ENCODE measurements at places on chromosomes 3 and 15.

DNA sequence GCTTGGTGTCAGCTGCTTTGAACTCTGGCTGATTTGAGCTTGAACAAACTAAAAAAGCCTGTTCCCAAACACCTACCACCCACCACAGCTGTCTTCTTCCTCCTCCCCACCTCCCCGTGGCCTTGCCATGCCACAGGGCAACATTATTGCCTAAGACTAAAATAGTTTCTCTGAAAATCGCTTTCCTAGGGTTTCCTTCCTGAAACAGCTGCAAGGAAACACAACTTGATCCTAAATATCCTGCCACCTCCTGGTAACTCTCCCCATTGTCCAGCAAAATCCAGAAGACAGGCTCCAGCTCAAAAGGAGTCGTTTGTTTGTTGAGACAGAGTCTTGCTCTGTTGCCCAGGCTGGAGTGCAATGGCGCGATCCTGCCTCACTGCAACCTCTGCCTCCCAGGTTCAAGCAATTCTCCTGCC is 193.9 kb upstream of the TPM1 start:
- DNase-seq: no peak

DNA sequence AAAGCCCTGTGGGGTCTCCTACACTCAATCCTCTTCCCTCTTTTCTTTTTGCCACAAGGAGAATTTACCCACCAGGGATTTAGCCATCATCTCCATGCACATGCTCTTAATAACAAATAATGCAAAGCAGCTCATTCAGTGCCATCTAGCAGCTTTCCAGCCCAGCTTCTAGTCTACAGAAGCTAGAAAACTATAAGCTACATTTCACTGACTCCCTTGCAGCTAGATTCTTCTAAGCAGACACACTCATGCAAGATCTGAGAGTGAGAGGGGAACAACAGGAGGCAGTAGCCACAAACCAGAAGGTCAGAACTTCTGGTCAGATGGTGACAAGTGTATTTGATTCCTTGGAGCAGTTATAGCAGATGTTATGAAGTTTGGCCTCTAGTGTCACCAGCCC is 25.5 kb downstream of the OSBPL10 start:
- no peak for DNase-seq

- no peak for DNase-seq
Measured at GRCh38 chr3:53217175-53217574, 38.6 kb downstream of the TKT start.

DNA sequence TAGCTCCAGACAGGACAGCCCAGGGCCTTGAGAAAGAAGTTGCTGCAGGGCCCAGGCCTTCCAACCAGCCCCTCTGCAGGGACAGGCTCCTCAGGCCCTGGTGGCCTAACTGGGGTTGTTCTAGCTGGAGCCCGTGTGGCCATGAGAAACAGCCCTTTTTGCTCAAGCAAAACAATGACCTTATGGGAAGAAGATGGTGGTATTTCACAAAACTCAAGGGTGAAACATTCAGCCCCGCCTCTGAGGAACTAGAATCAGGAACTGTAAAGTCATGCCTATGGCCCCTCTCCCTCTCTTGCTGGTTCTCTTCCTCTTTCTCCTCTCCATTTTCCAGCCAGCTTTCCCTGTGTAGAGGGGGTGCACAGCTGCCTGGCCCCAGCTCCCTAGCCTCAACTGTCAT is 273.3 kb downstream of the RPLP1 start:
- DNase-seq: no peak

- DNase-seq: no peak
Measured at GRCh38 chr15:62187910-62188309, 22.8 kb upstream of the C2CD4B start.

DNA sequence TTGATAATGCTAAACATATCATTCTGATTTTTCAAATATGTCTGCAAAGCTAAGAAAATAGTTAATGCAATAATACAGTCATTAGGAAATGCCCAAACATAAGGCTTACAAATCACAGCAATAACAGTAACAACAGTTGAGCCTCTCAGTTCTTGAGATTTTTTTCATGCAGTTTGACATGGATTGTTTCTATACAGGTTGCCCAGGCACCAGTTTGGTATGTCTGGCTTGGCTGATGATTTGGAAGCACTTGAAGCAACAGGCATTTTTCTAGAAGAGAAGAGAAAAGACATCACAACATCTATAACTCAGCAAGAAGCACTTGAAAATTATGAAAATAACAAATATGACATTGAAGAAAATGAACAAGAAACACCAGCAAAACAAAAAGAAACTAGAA is 78.7 kb upstream of the COL6A5 start:
- no peak for DNase-seq

DNA sequence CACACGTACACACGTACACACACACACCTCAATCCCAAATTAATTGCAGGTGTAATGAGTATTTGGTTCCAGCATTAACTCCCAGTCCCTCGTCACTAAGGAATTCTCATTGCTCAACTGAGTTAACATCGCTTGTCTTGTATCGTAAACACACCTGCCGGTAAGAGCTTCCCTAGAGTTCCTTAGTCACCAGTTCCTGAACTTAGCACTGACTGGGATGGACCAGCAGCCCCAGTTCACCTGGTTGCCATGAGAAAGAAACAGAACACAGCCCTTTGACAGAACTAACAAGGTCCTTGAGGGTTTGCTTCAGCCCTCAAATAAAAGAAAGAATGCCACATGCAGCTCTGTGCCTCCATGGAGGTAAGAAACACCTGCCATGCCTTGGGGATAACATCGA is 66.3 kb upstream of the SLCO3A1 start:
- DNase-seq: peak; percentile 73

- no peak for DNase-seq
Measured at GRCh38 chr3:8681349-8681748, 36.8 kb upstream of the SSUH2 start.

GRCh38 chr3:57046101-57046765 is 14.2 kb upstream of the SPATA12 start:
- no peak for DNase-seq

GRCh38 chr15:58967479-58967878 is 20.0 kb upstream of the RNF111 start:
- no peak for DNase-seq

GRCh38 chr3:98171071-98171470 is 4.6 kb downstream of the OR5H15 start:
- no peak for DNase-seq

DNA sequence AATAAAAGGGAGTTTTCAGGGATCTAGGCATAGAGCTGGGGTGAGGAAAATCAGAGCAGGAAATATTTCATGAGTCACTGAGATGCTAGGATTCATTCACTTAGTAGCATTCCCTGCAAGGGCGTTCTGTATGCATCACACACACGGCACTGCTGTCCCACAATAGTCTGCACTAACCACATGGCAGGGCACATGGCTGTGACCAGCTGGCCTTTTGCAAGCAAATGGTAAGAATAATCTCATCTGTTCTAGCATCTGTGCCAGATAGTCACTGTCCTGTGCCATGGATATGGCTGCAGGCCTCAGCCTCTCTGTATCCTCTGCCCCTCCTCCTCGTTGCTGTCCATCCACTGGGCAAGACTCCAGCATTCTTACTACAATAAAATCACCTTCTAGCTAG is 37.8 kb downstream of the BOC start:
- no peak for DNase-seq

DNA sequence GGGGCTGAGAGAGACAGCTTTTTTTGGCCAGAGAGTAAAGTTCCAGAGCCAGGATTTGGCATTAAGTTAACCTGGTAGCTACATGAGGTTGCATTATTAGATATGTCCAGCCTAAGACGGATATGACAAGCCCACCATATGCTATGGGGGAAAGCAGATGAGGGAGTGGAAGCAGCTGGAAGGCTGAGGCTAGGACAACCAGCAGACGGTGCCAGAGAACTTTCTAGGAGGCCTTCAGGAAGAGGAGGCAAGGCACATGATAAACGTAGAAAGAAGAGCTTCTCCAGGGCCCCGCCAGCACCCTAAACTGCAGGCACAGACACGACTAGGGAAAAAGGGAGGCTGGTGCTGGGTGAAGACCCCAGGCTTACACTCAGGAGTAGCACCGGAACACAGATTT is 87.0 kb downstream of the CTNNB1 start:
- DNase-seq: no peak

DNA sequence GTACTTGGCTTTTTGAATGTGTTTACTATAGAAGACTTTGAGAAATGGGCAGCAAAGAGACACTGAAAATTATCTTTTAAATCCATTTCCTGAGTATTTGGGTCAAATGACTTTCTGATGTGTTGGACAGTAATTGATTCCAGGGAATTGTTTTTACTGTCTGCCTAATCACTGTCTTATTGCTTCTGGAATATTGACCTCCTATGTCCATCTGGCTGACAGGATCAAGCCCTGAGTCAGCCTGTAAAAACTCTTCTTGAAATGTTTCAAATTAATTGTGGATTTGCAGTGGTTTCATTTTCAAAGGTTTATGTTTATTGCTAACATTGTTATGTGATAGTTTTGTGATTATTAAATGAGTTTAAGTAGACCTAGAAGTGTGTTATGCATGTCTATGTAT is 50.6 kb upstream of the MLF1 start:
- DNase-seq: no peak

- DNase-seq: no peak
Measured at GRCh38 chr15:88707771-88708654, 69.2 kb downstream of the ISG20 start.

DNA sequence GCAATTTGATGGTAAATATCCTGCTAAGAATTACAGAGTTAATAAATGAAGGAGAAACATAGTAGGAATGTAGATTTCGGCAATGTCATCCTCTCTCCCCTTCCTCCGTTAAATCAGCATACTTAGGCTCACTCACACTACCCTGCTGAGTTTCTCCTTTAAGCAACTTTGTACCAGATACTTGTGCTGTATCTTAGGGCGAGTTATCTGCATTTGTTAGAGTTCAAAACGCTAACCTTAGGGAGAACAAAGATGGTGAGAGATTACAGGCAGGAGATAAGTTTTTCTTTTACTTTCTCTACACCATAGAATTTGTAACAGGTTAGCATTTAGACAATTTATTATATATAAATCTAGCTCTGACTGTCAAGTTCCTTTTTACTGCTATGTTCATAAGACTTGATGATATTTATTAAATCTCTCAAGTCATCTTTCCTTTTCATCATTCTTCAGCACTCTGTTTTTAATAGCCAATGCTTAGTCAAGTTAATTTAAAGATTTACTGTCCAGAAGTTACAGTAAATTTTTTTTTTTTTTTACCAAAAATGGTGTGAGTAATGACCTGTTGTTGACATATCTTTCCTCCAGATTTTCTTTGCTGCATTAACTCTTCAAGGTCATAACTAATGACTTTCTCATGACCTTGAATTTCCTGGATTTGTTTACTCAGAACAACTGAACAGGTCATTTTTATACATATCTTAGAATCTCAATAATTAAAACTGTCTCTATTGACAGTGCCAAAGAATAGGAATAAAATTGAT is 22.2 kb downstream of the SUCNR1 start:
- DNase-seq: no peak

- DNase-seq: no peak
Measured at GRCh38 chr15:66788024-66788423, 86.0 kb downstream of the SMAD6 start.

- no peak for DNase-seq
Measured at GRCh38 chr3:101998256-101998926, 149.1 kb downstream of the NFKBIZ start.

- DNase-seq: no peak
Measured at GRCh38 chr15:64621056-64621455, 154.3 kb downstream of the RBPMS2 start.

DNA sequence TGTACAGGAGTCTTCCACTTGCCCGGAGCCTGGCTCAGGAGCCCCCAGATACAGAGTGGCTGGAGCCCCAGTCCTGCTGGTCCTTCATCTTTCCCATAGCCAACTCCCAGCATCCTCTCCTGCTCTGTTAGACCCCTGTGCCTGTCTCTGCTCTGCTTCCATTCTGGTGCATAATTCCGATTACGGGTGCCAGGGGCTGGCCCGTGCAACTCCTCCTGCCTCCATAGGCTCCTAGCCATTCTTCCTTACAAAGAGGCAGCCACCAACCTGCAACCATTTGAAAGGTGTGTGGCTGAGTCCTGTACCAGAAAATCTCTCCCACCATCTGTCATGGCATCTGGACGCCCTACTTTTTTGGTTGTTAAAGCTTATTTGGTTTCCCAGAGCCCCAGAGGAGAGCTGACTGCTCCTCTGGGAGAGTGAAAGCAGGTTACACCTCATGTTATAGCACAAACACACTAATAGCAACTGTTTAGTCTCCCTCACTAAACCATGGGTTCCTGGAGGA is 5.2 kb upstream of the RAD18 start:
- no peak for DNase-seq

DNA sequence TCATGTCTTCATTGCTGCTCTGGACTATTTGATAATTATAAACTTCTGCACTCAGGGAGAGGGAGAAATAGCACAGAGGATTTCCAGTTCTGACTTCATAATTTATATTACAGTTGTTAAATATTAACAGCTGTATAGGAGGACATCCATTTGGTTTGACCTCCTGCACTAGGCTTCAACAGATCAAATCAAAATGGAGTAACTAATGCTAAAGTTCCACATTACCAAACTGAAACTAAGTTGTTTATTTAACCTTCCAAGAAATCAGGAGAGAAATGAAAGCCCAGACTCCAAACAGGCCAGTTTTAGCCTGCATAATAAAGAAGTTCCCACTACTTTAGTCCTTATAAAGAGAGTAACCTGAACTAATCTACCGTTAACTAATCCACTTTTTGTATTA is 4.6 kb downstream of the PLSCR2 start:
- no peak for DNase-seq

GRCh38 chr15:31148297-31149087 is 47.0 kb upstream of the TRPM1 start:
- DNase-seq: no peak

Data from DMS53 (cell line).